Chondrocyte (in vitro differentiated cells): ENCODE measurements at places on chromosomes 1 and 21. TPM values are rescaled to one million over a fixed set of nuclear protein-coding genes. Genes with fewer than 3 reads are reported as not detected.
A peak's percentile ranks its signal among the peaks of the same experiment; 100 is the strongest.

DNA sequence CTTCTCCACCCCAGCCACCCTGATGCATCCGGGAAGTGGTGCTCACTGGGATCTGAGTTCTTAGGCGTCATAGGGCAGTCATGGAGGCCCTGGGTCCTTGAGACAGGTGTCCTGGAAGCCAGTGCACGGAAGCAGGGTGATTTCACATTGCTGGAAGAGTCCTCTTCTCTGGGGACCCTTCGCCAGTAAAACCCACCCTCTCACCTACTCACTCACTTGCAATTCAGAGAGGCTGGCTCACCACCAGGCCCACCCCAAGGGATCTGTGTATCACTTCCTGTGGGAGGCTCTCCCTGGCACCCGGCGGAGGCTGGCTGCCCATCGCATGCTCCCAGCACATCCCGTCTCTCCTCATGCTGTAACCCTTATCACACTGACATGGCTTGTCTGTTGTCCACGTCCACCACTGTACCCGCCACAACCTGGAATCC, 40.2 kb upstream of the EPS8L3 start:
- DNase-seq, result peak; percentile 71

DNA sequence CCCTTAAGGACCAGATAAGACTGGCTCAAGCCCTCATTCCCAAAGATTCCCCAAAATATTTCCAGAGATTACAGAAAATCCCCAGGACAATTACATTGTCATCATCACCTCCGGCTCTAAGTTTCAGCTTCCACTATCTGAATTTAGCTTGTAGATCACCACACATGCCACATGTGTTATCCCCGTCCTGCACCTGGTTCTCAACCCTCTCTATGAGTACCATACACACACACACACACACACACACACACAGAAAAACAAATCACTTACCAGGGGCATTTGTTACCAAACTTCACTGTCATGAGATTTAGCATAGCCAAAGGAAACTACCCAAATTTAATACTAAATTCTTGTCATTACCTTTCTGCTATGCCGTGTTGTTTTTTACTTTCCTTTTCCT, 15.4 kb upstream of the TSPAN1 start:
- DNase-seq, result no peak

Gene ABCA4
- total RNA-seq, result 0.22 to 0.63 TPM (median 0.26 TPM) in 3 replicates

- DNase-seq, result no peak
Observed at GRCh38 chr1:11256299-11256698, 6.1 kb downstream of the MTOR start.
